ENCODE measurements at places on chromosomes 5 and 9.

- no peaks in the 10 kb centered on the region for H3K4me1 ChIP-seq
- H3K4me3 ChIP-seq = no peak overlapping the region
- no peak overlapping the region for H3K27ac ChIP-seq
Observed at GRCh38 chr5:72608926-72609325, 101.7 kb upstream of the ZNF366 start.

DNA sequence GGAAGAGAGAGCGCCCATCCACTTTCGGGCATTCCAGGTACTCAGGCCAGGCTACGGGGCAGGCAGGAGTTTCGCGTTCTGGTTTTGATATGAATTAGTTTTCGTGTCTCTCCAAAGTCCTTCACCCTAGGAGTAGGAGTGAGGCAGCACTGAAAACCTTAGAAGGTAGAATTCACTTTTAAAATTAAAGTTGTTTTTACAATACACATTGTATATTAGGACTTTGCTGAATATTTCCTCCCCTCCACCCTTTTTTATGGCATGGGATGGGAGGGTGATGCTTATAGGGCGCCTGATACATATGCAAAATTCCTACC, 747 bp downstream of the ITGA1 start:
- H3K4me1 ChIP-seq = no peaks in the 10 kb centered on the region
- H3K27ac ChIP-seq = no peak overlapping the region
- H3K36me3 ChIP-seq = no peaks in the 10 kb centered on the region

DNA sequence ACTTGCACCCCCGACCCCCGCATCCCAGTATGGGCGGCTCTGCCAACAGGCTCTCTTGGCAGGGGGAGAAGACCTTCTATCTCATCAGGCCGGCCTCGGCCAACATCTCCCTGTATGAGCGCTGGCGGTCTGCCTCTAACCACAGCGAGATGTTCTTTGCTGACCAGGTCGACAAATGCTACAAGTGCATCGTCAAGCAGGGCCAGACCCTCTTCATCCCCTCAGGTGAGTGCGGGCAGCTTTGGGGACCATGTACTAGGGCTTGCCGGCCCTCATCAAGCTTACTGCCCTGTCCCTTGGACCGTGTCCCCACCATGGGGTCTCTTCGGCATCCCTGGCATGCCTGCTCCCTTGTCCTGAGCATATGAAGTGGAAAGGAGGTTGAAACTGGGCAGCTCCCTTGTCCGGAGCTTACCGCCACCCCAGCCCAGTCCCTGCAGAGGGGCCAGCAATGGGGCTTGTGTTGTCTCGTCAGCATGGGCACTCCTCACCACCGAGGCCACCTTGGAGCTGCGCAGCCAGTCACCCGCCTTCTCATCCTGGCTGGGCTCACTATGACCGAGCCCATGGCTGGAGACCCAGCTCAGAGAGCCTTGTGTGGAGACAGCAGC, 78.1 kb downstream of the PHF2 start:
- H3K36me3 ChIP-seq = peaks cover 16% of the 10 kb centered on the region
- H3K27ac ChIP-seq = no peak overlapping the region
- DNase-seq = no peak
- H3K4me3 ChIP-seq = no peak overlapping the region

DNA sequence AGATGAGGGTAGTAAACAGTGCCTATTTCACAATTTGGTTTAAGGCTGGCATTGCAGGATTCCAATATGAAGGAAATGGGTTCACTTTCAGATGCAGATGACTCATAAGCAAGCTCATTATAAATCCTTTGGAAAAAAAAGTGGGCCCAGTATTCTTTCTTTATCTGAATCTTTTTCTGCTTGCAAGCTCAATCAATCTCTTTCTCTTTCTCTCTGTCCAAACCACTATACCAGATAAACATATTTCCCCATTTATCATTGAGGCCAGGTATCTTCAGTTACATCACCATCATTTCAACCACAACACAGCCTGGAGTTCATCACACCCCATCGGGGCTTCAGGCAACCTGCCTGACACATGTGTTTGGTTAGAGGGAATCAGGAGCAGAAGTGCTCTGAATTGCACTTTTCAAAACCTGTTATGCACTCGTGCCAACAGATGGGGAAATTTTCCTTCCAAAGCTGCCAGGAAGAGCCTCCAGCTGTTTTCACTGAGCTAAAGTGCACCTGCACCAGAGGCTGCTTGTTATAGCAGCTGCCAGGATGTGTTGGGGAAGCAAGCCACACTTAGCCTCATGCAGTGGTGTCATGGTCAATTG, 30.0 kb upstream of the MAMDC2 start:
- DNase-seq = no peak
- no peaks in the 10 kb centered on the region for H3K36me3 ChIP-seq
- H3K27me3 ChIP-seq = no peaks in the 10 kb centered on the region
- H3K4me1 ChIP-seq = no peaks in the 10 kb centered on the region

DNA sequence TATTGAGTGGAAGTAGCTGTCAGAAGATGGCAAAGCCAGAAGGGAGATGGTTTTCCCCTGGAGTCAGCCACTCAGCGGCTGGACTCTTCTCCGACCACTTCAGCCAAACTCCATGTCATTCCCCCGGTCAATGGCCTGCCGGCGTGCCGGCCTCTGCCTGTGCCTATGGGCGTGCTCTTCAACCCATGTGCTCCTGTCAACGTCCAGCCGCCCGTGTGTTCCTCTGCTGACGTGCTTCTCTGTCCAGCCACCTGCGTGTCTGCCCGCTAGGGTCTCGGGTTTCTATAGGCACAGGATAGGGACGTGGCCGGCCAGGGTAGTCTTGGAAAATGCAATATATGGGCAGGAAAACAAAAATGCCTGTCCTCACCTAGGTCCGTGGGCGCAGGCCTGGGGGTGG, 77.7 kb upstream of the RUFY1 start:
- H3K36me3 ChIP-seq = no peaks in the 10 kb centered on the region
- no peak overlapping the region for H3K27ac ChIP-seq
- peaks cover 30% of the 10 kb centered on the region for H3K27me3 ChIP-seq
- H3K4me1 ChIP-seq = no peaks in the 10 kb centered on the region
- no peak overlapping the region for H3K4me3 ChIP-seq
- no peak for DNase-seq

Measured in K562 (cell line).